ENCODE measurements at places on chromosomes 3 and 15. TPM values are rescaled to one million over a fixed set of nuclear protein-coding genes. Genes with fewer than 3 reads are reported as not detected.

The IL17RD gene
- total RNA-seq, result 8.8 TPM

GRCh38 chr3:107633327-107634098 is 110.8 kb downstream of the BBX start:
- DNase-seq, result no peak

- DNase-seq, result no peak
Measured at GRCh38 chr3:136725468-136725867, 26.7 kb downstream of the STAG1 start.

DNA sequence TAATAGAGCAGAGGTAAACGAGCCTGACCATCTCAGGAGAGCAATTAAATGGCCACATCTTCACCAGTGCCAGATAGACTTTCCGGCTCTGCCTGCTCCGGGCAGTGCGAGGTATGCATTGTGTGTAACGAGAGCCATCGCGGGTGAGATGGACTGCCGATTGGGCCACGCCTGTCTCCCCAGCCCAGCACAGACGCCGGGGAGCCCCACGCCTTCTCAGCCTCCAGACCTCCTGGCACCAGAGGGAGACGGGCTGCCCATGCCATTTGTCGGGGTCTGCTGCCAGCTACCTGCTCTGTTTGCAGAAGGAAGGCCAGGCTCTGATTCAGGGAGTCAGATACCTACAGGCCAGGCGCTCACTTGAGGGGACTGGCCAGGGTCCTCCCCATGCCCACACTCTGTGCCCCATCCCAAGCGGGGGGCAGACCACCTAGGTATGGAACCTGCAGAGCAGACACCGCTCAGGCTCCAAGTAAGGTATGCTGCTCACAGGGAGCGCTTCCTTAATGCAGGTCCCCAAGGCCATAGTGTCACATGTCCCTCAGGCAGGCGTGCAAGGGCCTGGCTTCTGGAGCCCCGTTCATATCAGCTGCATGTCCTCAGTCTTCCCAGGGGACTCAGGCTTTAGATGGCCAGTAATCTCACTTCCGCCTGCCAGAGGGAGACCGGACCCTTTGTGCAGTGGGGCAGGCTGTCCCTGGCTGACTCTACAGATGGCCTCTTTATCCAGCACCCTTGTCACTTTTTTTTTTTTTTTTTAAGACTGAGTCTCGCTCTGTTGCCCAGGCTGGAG is 62.2 kb downstream of the DNAJB8 start:
- DNase-seq, result no peak

DNA sequence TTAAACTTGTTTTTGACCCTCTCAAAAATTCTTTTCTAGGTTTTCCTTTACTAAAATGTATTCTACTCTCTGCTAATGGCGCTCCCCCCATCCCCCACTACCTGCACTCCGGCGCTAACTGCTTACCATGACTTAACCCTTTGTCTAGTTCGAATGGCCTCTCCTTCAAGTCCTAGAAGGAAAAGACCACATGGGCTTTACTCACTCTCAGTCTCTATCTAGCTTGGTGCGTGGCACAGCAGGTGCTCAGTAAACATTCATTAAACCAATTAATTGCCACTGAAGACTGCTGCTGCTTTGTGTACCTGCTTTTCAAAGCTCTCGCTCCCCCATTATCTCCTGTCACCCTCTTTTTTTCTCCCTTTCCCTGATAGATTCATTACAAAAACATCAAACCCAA is 457.7 kb upstream of the THRB start:
- no peak for DNase-seq

DNA sequence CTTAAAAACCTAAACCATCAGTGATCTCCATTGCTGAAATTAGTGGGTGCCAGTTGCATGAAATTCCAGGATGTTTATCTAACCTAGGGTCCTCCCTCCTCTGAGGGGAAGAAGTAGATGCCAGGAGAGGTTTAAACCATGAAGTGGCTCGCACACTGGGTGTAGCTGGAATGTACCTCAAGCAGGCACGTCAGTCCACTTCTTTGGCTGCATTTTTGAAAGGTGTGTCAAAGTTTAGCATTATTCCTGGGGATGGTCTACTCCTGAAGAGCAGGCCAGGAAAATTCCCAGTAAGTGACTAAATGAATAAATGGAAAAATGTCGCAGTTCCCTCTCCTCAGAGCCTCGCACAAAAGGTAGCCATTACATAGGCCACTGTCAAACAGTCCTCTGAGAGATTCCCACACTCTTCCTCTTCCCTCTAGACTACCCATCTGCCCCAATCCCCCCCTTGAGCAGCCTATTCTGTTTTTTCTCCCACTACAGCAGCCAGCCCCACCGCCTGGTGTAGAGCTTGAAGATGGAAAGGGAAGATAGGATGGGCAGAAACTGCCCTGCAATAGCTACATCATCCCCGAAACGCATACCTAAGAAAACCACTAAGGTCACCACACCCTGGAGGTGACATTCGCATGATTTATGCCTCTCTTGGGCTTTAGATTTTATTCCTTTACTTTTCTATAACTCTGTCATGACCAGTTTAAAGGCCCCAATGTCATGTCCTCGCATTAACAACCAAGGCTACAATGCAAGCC is 655 bp upstream of the TMOD3 start:
- DNase-seq, result peak; percentile 17

- peak; percentile 49 for DNase-seq
Measured at GRCh38 chr15:65870889-65871533, 1.7 kb downstream of the RAB11A start.

GRCh38 chr3:196694202-196694638 is 17.8 kb downstream of the CEP19 start:
- peak; percentile 40 for DNase-seq

DNA sequence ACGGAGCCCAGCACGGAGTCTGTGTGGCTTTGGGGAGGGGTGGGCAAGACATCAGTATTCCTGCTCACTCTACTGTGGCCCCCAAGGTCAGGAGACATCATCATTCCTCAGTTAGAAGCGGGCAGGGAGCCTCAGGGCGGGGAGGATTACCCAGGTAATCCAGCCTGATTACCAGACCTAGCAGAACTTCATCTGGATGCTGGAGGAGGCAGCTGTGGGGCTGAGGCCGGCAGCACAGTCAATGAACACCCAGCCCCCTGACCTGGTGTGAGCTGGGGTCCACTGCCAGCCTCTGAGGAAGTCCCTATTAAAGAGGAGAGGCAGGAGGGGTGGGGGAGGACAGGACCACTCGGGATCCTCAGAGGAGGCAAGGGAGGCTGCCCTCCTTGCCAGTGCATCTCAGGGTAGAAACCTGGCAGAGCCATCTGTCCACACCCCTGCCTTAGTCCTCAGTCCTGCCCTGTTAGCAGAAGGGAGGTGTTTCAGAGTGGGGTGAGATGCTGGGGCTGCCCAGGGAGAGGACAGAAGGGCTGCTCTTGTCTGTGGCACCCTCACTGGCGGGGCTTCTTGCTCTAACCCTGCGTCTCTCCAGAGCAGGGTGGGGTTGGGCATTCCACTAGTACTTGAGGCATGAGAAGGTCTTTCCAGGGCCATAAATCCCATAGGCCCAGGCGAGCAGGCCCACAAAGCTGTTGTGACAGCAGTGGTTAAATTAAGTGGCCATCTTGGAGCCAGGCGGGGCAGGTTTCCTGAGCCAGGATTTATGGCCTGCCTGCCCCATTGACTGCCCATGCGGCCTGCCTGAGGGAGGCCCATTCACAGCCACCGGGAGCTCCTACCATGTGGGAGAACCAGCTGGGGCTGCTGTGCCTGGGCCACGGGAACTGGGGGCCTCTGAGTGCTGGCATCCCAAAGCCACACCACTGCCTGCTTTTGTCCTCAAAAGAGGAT is 82.1 kb downstream of the LINGO1 start:
- no peak for DNase-seq

- DNase-seq, result no peak
Measured at GRCh38 chr3:45612138-45612537, 17.6 kb downstream of the LIMD1 start.

GRCh38 chr3:2130726-2131125 is 32.1 kb downstream of the CNTN4 start:
- DNase-seq, result no peak

GRCh38 chr15:47194718-47195117 is 522.6 kb upstream of the SEMA6D start:
- peak; percentile 14 for DNase-seq

DNA sequence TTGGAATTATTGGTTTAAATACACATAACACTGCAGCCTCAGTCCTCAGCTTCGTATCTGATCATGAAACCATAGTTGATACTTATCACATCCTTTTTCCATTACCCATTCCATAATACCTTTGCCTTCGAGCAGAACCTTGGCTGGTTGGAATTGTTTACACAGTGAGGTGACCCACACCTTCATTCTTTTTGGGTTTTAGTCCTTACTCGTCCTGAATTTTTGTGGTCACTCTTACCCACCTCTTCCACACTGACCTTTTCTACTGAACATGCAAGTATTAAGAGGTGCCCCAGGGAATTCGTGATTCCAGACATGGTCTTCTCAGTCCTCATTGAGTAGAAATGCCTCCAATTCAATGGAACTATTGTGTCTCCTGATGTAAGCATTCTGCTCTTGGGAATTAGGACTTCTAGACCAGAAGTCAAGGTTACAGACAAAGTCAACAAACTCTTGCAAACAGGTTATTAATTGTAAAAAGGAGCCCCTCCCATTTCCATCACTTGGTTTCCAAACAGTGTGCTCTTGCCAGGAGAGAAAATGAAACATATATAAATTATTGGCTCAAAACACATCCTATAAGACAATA is 37.7 kb downstream of the SCN11A start:
- DNase-seq, result no peak

Data from RPMI7951 (cell line).